ENCODE measurements at places on chromosomes 4 and X.

DNA sequence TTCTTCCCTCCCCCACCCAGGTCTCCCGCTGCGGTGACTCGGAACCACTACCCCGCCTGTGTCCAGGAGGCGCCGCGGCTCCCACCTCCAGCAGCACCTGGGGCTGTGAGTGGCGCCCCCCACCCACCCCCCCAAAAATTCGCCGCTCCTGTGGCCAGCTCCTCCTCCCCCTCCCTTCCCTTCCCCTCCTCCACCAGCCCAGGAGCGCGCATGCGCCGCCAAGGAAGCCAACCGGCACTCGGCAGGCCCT lies 278 bp downstream of the CLOCK start:
- DNase-seq = no peak

DNA sequence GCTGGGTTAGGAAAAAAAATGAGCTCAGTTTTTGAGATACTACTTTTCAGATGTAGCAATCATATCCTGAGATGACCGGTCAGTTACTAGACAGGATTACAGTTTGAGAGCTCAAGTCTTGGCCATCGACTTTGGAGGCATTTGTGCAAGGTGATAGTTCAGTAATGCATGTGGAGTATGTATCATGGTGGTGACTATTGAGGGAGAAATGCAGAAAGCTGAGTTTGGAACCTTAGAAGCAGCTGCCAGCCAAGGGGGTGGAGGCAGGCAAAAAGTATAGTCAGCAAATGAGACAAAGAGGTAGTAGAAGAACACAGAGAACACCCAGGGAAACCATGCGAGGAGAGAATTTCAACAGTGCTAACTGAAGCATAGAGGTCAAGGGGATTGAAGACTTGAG lies 48.7 kb upstream of the SLC4A4 start:
- no peak for DNase-seq

- no peak for DNase-seq
These were observed 441.9 kb downstream of the FSTL5 start for GRCh38 chr4:161721947-161722346.

DNA sequence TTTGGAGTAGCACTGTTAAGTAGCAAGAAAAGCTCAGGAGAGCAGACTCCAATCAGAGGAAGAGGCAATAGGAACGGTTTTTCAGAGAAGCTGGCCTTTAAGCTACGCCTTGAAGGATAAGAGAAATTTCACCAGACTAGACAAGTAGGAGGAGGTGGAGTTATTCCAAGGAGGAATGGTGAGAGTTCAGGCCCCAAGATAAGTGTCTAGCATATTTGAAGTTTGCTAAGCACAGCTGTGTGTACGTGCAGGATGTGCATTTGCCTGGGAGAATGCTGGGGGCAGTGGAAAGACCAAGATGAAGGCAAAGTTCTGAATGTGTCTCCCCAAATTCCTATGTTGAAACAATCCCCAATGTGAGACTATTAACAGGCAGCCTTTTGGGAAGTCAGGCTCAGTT lies 91.6 kb downstream of the SOWAHB start:
- no peak for DNase-seq

DNA sequence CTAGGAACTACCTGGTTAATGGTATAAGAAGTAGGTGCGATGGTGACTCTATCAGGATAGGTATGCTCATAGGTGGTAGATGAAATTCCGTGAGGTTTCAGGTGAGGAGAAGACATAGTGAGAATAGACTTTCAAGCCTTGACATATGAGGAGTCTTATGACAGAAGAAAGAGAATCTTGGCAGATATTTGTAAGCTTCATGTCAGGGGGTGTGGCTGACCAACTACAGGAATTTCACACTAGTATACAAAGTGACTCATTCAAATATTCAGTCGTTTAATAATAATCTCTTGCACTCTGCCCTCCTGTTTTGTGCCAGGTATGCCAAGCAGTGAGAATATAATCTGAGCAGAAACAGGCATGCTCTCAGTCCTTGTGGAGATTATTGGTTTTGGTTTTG lies 22.8 kb downstream of the PACRGL start:
- no peak for DNase-seq

- DNase-seq = no peak
These were observed 38.6 kb downstream of the PTCHD1 start for GRCh38 chrX:23373129-23373804.

DNA sequence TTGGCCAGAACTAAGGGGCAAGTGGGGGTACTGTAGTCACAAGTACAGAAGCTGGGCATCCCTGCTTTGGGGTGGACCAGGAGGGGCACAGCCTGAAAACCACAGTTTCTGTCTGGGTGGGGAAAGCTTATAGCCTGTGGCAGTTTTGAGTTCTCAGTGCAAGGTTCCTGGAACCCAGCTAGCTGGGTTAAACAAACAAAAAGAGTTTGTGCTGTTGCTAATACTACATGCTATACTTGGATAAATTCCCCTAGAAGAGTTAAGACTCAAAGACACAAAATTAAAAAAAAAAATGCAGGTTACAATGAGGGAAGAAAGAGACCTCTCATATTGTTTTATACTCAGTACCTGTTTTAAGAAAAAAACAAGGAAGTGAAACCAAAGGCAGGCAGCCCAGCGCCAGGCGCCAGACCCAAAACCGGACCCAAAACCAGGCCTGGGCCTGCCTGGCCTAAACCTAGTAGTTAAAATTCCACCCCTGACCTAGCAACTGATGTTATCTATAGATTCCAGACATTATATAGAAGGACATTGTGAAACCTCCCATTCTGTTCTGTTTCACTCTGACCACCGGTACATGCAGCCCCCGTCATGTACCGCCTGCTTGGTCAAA lies 50.8 kb downstream of the SLC2A9 start:
- DNase-seq = no peak

DNA sequence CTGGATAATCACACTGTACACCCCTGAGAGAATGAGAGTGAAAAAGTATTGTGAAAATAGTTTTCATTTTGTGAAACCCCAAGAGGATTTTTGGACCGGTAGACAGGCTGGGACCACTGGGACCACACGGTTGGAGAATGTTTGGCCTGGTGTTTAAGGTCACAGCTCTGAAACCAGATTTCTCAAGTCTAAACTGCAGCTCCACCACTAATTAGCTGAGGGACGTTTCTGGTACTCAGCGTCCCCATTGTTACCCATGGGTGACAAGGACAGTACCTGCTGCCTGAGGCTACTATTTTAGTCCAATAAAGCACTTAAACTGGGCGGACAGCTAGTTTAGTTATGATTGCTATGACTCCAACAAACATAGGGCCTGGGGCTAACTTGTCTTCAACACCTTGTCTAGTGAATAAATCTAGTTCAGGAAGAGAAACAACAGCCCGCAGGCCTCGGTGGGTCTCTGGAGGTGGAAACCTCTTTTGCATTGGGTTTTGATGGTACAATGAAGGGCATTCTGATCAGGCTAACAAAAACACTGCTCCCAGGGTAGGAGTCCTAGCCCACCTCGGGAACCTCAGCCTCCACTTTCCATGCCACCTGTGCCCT lies 509 bp upstream of the USP11 start:
- DNase-seq = no peak

DNA sequence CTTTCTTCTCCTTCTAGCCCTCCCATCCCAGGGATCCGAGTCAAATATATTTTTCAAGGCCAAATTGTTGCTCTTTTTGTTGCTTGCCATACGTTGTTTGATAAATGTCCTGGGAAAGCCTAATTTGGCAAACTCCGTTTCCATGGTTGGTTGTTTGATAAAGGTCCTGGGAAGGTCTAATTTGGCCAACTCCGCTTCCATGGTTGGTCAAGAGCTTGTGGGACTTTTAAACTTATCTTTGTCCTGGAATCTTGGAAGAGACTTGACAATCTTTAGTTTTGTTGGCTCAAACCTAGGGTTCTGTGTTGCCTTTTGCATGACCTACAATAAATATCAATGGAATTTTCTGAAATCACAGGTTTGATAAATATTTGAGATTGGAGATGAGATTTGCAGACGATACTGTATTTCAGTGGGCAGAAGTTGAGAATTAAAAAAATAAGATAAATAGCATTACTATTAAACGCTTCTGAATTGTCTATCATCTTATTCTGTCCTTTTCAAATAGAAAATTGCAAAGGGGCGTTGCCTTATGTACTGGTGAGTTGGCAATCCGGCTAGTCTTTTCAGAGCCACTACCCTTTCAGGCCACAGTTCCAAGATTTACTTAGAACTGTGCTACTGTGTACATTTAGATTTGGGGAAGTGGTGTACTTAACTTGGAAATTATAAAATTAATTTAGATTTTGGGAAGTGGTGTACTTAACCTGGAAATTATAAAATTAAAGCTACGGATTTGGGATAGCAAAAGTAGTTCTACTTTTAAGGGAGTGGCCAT lies 804 bp downstream of the OSTC start:
- DNase-seq = no peak
